ENCODE measurements at places on chromosomes 16 and 17. TPM values are rescaled to one million over a fixed set of nuclear protein-coding genes. Genes with fewer than 3 reads are reported as not detected.

DNA sequence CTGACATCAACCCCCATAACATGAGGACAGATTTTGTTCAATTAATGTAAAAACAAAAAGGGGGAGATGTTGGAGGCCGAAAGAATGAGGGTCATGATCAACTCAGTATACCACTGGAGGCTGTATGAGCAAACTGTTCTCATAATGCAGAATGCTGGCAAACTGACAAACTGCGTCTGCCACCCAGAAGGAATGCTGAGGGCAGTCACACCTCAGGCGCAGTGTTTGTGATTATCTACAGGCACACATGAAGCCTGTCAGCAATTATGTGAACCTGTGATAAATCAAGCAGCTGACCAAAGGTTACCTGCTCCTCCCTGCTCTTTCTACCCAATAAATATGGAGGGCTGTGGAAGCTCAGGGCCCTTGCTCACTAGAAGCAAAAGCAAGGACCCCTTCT, 27.3 kb downstream of the CD300LG start:
- H3K27me3 ChIP-seq = peaks cover 7% of the 10 kb centered on the region
- no peaks in the 10 kb centered on the region for H3K4me1 ChIP-seq
- no peak for DNase-seq

DNA sequence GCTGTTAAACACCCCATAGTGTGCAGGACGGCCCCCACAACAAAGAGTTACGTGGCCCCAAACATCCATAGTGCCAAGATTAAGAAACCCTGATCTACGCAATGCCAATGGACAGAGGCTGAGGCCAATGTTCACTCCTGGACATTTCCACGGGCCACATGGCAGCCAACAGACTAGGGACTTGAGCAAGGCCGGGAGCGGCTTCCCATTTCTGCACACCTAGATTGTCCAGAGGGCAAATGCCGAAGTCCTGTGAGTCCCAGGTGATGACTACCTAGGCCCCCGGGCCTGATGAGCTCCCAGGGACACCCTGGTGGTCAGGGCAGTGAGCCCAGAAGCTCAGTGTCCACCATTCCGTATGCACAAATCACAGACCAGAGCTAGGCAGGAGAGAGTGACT, 95.5 kb downstream of the AMFR start:
- no peaks in the 10 kb centered on the region for H3K4me1 ChIP-seq
- H3K4me3 ChIP-seq = no peak overlapping the region
- H3K36me3 ChIP-seq = no peaks in the 10 kb centered on the region
- H3K27me3 ChIP-seq = no peaks in the 10 kb centered on the region
- no peak overlapping the region for H3K27ac ChIP-seq

- no peak for DNase-seq
- no peaks in the 10 kb centered on the region for H3K4me1 ChIP-seq
- no peak overlapping the region for H3K27ac ChIP-seq
- H3K27me3 ChIP-seq = no peaks in the 10 kb centered on the region
Observed at GRCh38 chr17:13931111-13931526, 138.2 kb upstream of the COX10 start.

The ZNF821 gene
- 7.3 TPM for total RNA-seq

The CEMP1 gene
- total RNA-seq = not detected

DNA sequence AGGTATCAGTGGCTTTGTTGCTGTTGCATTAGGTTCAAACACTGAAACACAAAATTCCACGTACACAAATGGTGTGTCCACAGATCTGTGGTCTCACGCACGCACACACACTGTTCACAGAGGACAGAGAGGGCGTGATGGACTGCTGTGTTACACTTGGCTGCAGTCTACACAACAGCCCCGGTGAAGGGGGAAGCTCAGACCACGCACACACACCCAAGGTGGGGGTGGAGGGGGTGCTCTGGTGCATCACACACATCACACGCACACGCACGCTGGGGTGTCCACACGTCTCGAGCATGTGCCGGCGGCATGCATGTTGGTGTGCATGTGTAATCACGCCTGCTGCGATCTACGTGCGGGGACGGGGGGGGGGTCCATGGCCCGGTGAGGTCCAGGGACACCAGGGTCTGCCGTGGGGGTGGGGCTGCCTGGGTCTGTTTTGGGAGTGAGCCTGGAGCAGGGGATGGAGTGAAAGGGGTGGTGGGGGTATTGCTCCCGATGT, 7.3 kb downstream of the HSD3B7 start:
- peaks cover 12% of the 10 kb centered on the region for H3K4me1 ChIP-seq
- no peak overlapping the region for H3K27ac ChIP-seq
- no peak for DNase-seq
- H3K36me3 ChIP-seq = no peaks in the 10 kb centered on the region
- no peak overlapping the region for H3K4me3 ChIP-seq

DNA sequence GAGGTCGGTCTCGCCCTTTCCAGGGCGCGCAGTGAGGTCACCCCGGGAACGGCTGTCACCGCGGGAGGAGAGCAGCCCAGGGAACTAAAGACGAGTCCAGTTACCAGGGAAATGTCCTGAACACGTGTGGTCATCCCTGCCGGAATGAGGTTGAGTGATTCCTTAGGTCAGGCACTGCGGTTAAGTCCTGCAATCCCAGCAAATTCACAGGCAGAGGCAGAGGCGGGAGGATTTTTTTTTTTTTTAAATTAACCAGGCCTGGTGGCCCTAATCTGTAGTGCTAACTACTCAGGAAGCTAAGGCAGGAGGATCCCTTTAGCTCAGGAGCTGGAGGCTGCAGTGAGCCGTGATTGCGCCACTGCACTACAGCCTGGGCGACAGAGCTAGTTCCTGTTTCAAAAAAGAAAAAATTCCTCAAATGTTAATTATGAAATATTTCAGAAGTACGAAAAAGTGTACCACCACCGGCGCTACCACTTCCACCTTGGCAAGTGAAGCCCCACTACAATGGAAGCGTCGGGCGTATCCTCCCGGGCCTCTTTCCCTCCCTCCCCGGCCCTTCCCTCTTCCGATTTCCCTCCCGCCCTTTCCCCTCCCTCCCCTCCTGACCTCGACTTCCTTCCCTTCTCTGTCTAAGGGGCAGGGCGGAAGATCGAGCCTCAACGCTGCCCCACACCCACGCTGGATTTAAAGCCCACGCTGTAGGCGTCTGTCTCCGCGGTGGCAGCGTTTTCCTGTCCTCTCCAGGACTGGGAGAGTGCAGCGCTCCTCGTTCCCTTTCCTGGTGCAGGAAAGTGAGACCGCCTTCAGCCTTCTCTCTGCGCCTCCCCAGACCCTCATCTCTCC, 27.3 kb downstream of the SLFN11 start:
- no peaks in the 10 kb centered on the region for H3K27me3 ChIP-seq
- H3K27ac ChIP-seq = no peak overlapping the region
- peaks cover 4% of the 10 kb centered on the region for H3K36me3 ChIP-seq
- peaks cover 34% of the 10 kb centered on the region for H3K4me1 ChIP-seq
- DNase-seq = peak; percentile 49
- H3K4me3 ChIP-seq = peak overlapping the region; percentile 82

DNA sequence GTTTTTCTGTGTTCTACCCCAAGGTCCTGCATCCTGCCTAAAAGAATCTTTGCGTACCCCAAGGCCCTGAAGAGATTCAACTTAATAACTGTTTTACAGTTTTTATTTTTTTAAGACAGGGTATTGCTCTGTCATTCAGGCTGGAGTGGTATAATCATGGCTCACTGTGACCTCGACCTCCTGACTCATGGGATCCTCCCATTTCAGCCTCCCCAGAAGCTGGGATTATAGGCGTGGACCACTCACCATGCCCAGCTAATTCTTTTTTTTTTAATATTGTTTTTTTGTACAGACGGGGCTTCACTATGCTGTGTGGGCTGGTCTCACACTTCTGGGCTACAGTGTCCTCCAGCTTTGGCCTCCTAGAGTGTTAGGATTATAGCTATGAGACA, 9.3 kb upstream of the FAAP100 start:
- H3K27me3 ChIP-seq = no peaks in the 10 kb centered on the region
- DNase-seq = no peak
- H3K4me1 ChIP-seq = peaks cover 8% of the 10 kb centered on the region
- no peak overlapping the region for H3K27ac ChIP-seq
- no peak overlapping the region for H3K4me3 ChIP-seq
- H3K36me3 ChIP-seq = peaks cover 31% of the 10 kb centered on the region

The GPR139 gene
- not detected for total RNA-seq

GRCh38 chr16:6374821-6375220, 957.8 kb upstream of the RBFOX1 start:
- H3K4me1 ChIP-seq = no peaks in the 10 kb centered on the region
- H3K36me3 ChIP-seq = no peaks in the 10 kb centered on the region
- H3K27ac ChIP-seq = no peak overlapping the region
- no peak overlapping the region for H3K4me3 ChIP-seq
- H3K27me3 ChIP-seq = no peaks in the 10 kb centered on the region
- DNase-seq = no peak

DNA sequence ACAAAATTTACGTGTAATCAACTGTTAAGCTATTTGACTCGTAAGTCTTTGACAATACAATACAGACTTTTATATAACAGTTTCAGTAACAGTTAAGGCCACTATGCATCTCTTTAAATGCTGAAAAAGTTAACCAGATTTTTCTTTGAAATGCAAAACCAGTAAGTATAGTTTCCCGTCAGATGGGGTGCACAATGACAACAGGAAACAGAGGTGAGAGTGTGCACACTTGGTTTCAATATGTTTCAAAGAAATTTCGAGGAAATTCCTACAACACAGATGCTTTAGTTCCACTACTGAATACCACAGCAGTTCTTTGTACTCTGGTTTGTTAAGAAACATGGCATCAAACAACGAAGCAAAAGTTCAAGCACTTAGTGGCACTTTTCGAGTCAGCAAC, 48.4 kb downstream of the RNF157 start:
- peak; percentile 55 for DNase-seq
- H3K4me3 ChIP-seq = peak overlapping the region; percentile 61
- peaks cover 59% of the 10 kb centered on the region for H3K4me1 ChIP-seq
- no peaks in the 10 kb centered on the region for H3K27me3 ChIP-seq

DNA sequence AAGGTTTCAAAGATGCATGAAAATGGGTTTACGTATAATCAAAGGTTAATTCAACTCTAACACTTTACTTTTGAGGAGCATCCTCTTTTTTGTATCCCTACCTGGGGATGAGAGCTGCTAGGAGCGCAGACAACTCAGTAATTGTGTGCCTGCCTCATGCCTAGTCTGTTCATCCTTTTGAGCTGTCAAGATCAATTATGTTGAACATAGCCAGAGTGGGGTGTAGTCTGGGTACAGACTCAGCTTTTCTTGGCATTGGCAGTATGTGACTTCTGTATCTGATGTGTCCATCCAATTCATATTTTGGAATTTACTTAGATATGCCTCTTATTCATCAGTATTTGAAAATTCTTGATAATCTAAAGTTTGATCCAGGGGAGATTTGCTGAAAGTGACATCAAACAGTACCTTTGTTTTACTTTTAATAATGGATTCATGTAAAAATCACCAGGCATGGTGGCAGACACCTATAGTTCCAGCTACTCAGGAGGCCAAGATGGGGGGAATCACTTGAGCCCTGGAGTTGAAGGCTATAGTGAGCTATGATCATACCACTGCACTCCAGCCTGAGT, 24.1 kb downstream of the PRKCA start:
- no peaks in the 10 kb centered on the region for H3K27me3 ChIP-seq
- no peak for DNase-seq
- peak overlapping the region; percentile 11 for H3K27ac ChIP-seq
- peaks cover 34% of the 10 kb centered on the region for H3K36me3 ChIP-seq

The DNAAF8 gene
- total RNA-seq = 0.31 TPM

The SMYD4 gene
- total RNA-seq = 15.8 TPM

- no peak overlapping the region for H3K4me3 ChIP-seq
- DNase-seq = no peak
- H3K27me3 ChIP-seq = peaks cover 2% of the 10 kb centered on the region
Observed at GRCh38 chr17:35786941-35787432, 8.5 kb downstream of the MMP28 start.

- peaks cover 10% of the 10 kb centered on the region for H3K4me1 ChIP-seq
- H3K27me3 ChIP-seq = no peaks in the 10 kb centered on the region
- peak; percentile 89 for DNase-seq
- H3K27ac ChIP-seq = peak overlapping the region; percentile 54
- H3K4me3 ChIP-seq = no peak overlapping the region
- peaks cover 7% of the 10 kb centered on the region for H3K36me3 ChIP-seq
Observed at GRCh38 chr17:37047631-37048104, 98.9 kb downstream of the AATF start.

DNA sequence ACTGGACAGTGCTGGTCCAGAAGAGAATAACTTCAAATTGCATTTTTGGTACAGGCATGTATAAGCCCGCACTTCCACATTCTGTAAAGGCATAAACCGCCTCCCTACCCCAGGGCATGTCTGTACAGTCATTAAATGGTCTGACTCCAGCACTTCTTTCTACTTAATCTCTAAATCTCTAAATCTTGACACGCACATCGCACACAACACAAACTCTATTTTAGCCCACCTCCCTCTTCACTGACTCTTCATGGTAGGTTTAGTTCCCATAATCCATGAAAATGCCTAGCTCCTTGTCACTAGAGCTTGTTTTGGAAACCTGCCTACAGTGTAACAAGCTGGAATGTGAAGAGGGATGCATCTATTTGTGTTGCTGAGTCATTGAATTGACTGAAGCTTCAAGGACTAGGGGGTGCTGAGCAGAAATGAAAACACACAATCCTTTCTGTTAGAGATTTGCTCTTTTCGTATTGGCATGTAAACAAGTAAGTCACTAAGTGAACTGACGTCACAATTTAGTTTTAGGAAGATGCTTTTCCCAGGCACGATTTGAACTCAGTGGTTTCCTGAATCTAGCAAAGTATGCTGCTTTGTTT, 1.6 kb upstream of the DUSP14 start:
- H3K36me3 ChIP-seq = no peaks in the 10 kb centered on the region
- H3K4me3 ChIP-seq = peak overlapping the region; percentile 88
- peak overlapping the region; percentile 86 for H3K27ac ChIP-seq
- no peak for DNase-seq

DNA sequence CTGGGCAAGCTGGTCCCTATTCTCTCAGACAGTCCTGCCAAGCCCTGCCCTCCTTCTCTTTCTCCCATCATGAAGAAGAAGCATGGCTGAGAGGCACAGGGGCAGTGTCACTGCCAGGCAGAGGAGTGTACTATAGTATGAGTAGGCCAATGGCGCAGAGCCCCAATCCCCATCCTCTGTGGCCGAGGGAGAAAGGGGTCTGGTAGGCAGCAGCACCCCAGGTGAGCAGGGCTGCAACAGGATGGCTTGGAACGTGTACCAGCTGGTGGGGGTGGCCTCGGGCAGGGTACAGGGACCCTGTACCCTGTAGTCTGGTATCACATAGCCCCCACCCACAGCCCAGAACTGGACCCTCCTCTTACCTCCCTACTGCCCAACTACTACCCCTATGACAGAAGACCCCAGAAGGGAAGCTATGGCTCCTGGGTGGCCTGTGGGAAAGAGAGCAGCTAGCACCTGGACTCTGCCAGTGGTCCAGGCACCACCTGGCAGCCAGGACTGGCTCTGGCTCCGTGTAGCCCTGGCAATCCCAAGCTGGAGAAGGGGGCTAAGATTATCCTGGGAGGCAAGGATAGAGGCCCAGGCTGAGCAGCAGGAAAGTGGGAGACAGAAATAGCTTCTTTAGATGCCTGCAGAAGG, 4.4 kb downstream of the SMARCD2 start:
- peaks cover 33% of the 10 kb centered on the region for H3K4me1 ChIP-seq
- no peaks in the 10 kb centered on the region for H3K27me3 ChIP-seq
- H3K27ac ChIP-seq = peak overlapping the region; percentile 18
- no peak overlapping the region for H3K4me3 ChIP-seq
- H3K36me3 ChIP-seq = peaks cover 24% of the 10 kb centered on the region

The RNF157 gene
- 25.4 TPM for total RNA-seq

The KCNJ18 gene
- total RNA-seq = not detected

The HID1 gene
- total RNA-seq = 2.6 TPM

GRCh38 chr17:65191811-65192740, 54.9 kb downstream of the RGS9 start:
- no peaks in the 10 kb centered on the region for H3K36me3 ChIP-seq
- DNase-seq = peak; percentile 51
- H3K4me1 ChIP-seq = peaks cover 40% of the 10 kb centered on the region
- H3K4me3 ChIP-seq = no peak overlapping the region
- H3K27ac ChIP-seq = peak overlapping the region; percentile 49
